Stimulated activated CD4-positive, alpha-beta T cell treated with anti-CD3 and anti-CD28 coated beads, Interleukin-15, amount 100 ng/mL, for 1 hour (primary cell): ENCODE measurements at places on chromosomes 2 and 18.

GRCh38 chr18:75829091-75829490 is 401.6 kb upstream of the SMIM21 start:
- DNase-seq, result no peak

- no peak for DNase-seq
Observed at GRCh38 chr2:232779465-232779864, 3.1 kb upstream of the KCNJ13 start.

- no peak for DNase-seq
Observed at GRCh38 chr2:211867845-211868451, 670.7 kb downstream of the ERBB4 start.

- DNase-seq, result no peak
Observed at GRCh38 chr2:199430214-199430613, 27.5 kb downstream of the SATB2 start.

DNA sequence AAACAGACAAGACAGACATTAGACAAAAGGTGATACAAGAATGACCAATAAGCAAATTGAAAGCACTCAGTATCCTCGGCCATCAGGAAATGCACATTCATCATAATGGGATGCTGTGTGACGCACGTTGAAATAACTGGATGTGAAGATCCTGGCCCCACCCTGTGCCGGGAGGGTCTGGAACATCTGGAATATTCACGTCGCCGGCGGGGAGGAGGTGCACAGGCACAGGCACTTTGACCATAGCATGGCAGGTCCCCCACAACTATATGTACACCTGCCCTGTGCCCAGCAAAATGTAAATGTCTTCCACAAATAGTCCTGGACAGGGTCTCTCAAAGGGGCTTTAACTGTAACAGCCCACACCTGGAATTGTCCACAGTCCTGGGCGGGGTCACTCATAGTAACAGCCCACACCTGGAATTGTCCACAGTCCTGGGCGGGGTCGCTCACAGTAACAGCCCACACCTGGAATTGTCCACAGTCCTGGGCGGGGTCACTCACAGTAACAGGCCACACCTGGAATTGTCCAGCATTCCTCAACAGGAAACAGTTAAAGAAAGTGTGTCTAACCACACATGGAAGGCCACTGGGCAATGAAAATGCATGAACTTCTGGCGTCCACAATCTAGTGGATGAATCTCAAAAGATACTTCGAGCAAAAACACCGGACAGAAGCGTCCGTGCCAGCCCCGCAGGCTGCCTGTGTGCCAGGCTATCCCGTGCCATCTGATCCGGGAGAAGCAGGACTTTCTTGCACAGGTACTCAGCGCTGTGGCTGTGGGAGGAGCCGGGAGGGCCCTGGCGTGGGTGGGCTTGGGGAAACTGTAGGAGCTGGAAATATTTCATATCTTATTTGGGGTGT is 113.4 kb downstream of the RTP5 start:
- no peak for DNase-seq

GRCh38 chr18:36314098-36314497 is 16.6 kb downstream of the FHOD3 start:
- DNase-seq, result no peak

DNA sequence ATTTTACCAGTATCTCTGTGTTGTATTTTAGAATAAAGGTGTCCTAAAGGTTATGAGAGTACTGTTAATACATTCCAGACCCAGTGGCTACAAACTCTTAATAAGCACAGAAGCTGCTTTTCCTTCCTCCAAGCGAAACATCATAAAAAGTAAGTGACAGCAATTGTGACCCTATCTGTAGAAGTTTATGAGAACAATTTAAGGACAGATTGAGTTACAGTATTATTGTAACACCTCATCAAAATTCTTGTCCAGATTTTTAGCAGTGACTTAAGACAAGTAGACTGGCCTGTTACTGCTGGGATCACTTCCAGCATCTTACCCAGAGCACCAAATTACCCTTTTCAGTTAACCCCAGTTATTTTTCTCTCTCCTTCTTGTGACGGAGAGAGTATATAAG is 154.6 kb downstream of the ERBB4 start:
- DNase-seq, result no peak

DNA sequence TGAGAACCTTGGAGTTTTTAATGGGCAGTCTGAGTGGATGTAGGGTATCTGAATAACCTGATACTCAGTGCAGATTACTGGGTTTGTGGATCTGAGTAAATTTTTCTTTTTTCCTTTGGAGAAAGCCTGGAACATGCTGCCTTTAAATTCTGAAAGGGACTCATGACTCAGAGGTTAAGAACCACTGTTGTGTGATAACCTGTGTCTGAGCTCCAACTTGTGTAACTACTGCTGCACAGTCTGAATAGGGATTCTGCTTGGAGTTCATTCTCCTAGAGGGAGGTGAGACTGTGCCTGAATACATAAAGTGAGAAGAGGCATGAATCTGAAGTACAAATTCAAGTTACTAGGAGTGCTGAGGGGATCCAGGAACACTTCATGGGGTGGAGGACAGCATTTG is 36.2 kb downstream of the KDM3A start:
- DNase-seq, result no peak

- DNase-seq, result no peak
Observed at GRCh38 chr2:148554459-148555247, 89.9 kb upstream of the EPC2 start.

- DNase-seq, result no peak
Observed at GRCh38 chr18:40094441-40094840, 1860.6 kb upstream of the PIK3C3 start.
